ENCODE measurements at places on chromosomes 5 and 9. TPM values are rescaled to one million over a fixed set of nuclear protein-coding genes. Genes with fewer than 3 reads are reported as not detected.

- DNase-seq, result no peak
- H3K27ac ChIP-seq, result no peak overlapping the region
- no peaks in the 10 kb centered on the region for H3K27me3 ChIP-seq
- no peaks in the 10 kb centered on the region for H3K36me3 ChIP-seq
- no peak overlapping the region for H3K4me3 ChIP-seq
- H3K4me1 ChIP-seq, result no peaks in the 10 kb centered on the region
Measured at GRCh38 chr9:29866556-29866955, 2293.3 kb upstream of the C9orf72 start.

DNA sequence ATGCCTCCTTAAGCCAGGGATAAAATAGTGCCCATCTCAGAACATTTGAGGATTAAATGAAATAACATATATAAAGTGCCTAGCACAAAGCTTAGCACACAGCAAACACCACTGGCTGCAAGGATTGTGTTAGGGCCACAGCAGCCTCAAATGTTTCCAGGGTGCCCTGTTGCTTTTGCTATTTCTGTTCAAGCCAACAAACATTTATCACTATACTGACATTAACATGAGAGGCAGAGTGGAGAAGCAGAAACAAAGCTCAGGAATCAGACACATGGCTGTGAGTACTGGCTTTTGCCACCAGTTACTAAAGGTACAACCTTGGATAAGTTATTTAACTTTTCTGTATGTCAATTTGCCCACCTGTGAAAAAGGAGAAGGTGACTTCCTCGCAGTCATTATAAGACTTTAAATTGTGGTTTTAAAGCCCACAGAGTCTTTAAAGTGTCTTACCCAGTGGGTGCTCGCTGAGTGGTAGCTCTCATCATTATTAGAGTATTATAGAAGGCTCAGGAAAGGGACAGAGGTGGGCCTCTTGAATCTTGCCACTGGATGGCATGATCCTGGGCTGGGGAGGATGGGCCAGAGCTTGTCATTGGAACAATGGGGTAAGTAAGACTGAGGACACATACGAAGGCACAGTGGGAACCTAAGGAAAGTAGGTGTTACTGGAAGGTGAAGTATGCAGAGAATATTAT is 98.2 kb downstream of the MARCHF3 start:
- no peaks in the 10 kb centered on the region for H3K4me1 ChIP-seq
- no peak overlapping the region for H3K4me3 ChIP-seq
- no peak overlapping the region for H3K27ac ChIP-seq
- no peaks in the 10 kb centered on the region for H3K36me3 ChIP-seq
- no peaks in the 10 kb centered on the region for H3K27me3 ChIP-seq
- DNase-seq, result no peak

GRCh38 chr9:21835121-21835520 is 32.7 kb downstream of the MTAP start:
- H3K36me3 ChIP-seq, result peaks cover 76% of the 10 kb centered on the region
- H3K27me3 ChIP-seq, result no peaks in the 10 kb centered on the region
- H3K4me3 ChIP-seq, result no peak overlapping the region
- DNase-seq, result no peak
- H3K4me1 ChIP-seq, result no peaks in the 10 kb centered on the region
- no peak overlapping the region for H3K27ac ChIP-seq

DNA sequence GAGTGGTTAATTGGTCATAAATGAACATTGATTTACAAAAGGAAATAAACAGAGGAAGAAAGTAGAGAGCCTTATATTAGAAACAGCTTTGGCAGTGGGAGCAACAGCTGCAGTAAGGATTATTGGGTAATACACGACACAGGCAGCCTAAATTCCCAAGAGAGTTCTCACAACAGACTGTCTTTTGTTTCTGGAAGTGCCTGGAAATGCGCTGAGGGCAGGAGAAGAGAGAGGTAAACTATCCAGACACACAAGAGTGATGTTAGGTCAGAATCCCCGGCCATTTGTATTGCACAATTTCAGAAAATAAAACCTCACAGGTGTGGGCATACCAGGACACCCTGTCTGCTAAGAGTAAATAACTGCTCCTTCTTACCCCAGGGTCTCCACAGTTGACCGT is 450.4 kb upstream of the CTNND2 start:
- H3K27ac ChIP-seq, result no peak overlapping the region
- no peaks in the 10 kb centered on the region for H3K27me3 ChIP-seq
- no peak for DNase-seq

GRCh38 chr5:907366-907910 is 14.8 kb downstream of the TRIP13 start:
- no peaks in the 10 kb centered on the region for H3K36me3 ChIP-seq
- no peak for DNase-seq
- H3K27ac ChIP-seq, result no peak overlapping the region
- no peak overlapping the region for H3K4me3 ChIP-seq

GRCh38 chr9:89260525-89260924 is 50.5 kb upstream of the CKS2 start:
- H3K27ac ChIP-seq, result no peak overlapping the region
- DNase-seq, result no peak
- no peak overlapping the region for H3K4me3 ChIP-seq
- no peaks in the 10 kb centered on the region for H3K36me3 ChIP-seq
- no peaks in the 10 kb centered on the region for H3K27me3 ChIP-seq

GRCh38 chr9:126432659-126433058 is 106.0 kb downstream of the MVB12B start:
- DNase-seq, result no peak
- H3K36me3 ChIP-seq, result no peaks in the 10 kb centered on the region
- no peak overlapping the region for H3K4me3 ChIP-seq
- no peak overlapping the region for H3K27ac ChIP-seq
- H3K27me3 ChIP-seq, result no peaks in the 10 kb centered on the region
- H3K4me1 ChIP-seq, result no peaks in the 10 kb centered on the region

DNA sequence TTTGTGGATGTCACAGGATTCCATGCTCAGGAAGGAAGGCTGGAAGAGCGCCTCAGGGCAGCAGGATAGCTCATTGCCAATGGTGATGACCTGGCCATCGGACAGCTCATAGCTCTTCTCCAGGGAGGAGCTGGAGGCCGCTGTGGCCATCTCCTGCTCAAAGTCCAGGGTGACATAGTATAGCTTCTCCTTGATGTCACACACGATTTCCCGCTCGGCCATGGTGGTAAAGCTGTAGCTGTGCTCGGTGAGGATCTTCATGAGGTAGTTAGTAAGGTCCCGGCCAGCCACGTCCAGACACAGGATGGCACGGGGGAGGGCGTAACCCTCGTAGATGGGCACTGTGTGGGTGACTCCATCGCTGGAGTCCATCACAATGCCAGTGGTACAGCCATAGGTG is 24.3 kb upstream of the RAPGEF6 start:
- H3K4me1 ChIP-seq, result no peaks in the 10 kb centered on the region
- H3K36me3 ChIP-seq, result peaks cover 43% of the 10 kb centered on the region
- H3K4me3 ChIP-seq, result no peak overlapping the region
- no peak overlapping the region for H3K27ac ChIP-seq
- H3K27me3 ChIP-seq, result no peaks in the 10 kb centered on the region

DNA sequence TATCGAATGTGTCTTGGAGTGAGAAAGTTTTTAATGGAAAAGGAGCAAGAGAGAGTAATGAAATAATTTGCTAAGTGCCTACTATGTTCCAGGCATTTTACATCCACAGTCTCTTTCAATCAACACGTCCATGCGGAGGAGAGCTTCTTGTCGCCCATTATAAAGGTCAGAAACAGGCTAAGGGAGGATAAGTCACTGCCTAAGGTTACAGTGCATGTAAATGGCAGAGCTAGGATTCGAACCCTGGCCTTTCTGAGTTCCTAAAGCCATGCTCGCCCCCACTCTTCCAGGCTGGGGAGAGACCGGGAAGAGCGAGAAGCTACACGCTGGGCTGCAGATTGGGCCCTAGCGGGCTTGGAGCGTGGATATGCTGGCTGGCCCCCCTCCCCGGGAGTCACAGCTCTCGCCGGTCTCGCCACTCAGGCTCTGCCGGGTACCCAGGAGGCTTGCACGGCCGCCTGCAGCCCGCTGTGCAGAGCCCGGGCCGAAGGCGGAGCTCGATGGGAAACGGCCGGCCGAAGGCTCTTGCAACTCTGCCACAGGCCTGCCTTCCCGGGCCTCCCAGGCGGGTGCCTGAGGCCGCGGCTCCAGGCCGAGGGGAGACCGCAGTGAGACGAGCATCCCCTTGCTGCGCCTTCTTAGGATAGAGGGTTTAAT is 775 bp upstream of the LHX2 start:
- no peak for DNase-seq
- no peaks in the 10 kb centered on the region for H3K36me3 ChIP-seq
- peaks cover 76% of the 10 kb centered on the region for H3K27me3 ChIP-seq
- H3K4me1 ChIP-seq, result peaks cover 40% of the 10 kb centered on the region

- no peaks in the 10 kb centered on the region for H3K36me3 ChIP-seq
- H3K27ac ChIP-seq, result no peak overlapping the region
- no peaks in the 10 kb centered on the region for H3K4me1 ChIP-seq
- no peaks in the 10 kb centered on the region for H3K27me3 ChIP-seq
Measured at GRCh38 chr5:142726188-142726731, 40.4 kb upstream of the FGF1 start.

DNA sequence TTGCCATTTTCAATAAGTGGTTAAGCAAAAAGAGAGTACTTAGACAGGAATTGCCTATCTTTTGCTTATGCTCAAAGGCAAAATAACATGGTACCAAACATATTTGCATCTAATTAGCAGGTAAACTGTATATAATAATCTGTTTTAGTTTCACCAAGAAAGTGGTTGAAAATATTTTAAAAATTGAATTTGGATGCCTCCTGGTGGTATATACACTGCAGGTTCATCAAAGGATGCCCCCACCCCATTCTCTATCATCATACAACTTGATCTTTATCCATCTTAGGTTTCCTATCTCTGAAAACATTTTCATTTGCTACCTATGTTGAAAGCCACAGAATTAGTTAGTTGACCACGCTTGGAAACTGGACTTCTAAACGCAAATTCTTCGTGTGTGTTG is 47.0 kb upstream of the MROH2B start:
- H3K27ac ChIP-seq, result no peak overlapping the region
- no peaks in the 10 kb centered on the region for H3K27me3 ChIP-seq
- H3K36me3 ChIP-seq, result no peaks in the 10 kb centered on the region
- H3K4me3 ChIP-seq, result no peak overlapping the region
- DNase-seq, result no peak
- H3K4me1 ChIP-seq, result no peaks in the 10 kb centered on the region

The IFNA10 gene
- not detected for total RNA-seq

The STPG3 gene
- not detected for total RNA-seq

DNA sequence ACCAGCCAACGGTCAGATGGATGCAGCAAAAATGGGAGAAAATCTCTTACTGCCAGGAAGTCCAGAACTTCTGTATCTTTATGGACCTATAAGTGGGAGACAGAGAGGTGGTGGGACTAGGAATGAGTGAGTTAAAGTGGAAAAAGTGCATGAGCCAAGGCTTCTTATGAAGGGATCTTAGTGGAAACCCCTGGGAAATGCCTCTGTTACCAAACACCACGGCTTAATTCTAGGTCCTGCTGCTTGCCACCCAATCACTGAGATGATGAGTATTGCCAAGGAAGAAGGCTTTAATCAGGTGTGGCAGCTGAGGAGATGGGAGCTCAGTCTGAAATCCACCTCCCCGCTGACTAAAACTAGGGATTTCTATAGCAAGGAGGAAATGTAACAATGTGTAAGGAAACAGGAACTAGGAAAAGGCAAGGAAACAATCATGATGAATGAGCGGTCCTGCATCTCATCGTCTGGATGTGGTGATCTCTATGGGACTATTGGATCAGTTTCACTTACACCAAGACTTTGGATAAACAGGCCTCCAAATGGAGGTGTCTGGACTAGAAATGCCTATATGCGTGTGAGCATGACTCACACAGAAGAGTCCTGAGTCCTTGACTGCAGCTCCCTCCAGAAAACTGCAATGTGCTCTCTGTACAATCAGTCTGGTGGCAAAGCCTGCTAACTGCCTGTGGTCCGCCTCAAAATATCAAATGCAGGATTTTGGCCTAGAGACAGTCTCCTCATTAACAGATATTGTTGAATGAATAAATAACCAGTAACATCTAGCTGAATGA is 98.2 kb upstream of the PRR16 start:
- H3K36me3 ChIP-seq, result no peaks in the 10 kb centered on the region
- no peaks in the 10 kb centered on the region for H3K27me3 ChIP-seq
- H3K4me3 ChIP-seq, result no peak overlapping the region
- H3K27ac ChIP-seq, result no peak overlapping the region
- H3K4me1 ChIP-seq, result no peaks in the 10 kb centered on the region

The KIAA0825 gene
- total RNA-seq, result 1.5 TPM

GRCh38 chr5:96780626-96781025 is 27.1 kb downstream of the ERAP1 start:
- no peak overlapping the region for H3K27ac ChIP-seq
- H3K4me1 ChIP-seq, result no peaks in the 10 kb centered on the region
- no peak overlapping the region for H3K4me3 ChIP-seq
- H3K27me3 ChIP-seq, result no peaks in the 10 kb centered on the region
- H3K36me3 ChIP-seq, result peaks cover 93% of the 10 kb centered on the region

GRCh38 chr5:177983763-177984583 is 12.1 kb downstream of the PROP1 start:
- no peak overlapping the region for H3K4me3 ChIP-seq
- DNase-seq, result no peak
- no peaks in the 10 kb centered on the region for H3K36me3 ChIP-seq
- H3K27me3 ChIP-seq, result peaks cover 57% of the 10 kb centered on the region
- peaks cover 17% of the 10 kb centered on the region for H3K4me1 ChIP-seq

DNA sequence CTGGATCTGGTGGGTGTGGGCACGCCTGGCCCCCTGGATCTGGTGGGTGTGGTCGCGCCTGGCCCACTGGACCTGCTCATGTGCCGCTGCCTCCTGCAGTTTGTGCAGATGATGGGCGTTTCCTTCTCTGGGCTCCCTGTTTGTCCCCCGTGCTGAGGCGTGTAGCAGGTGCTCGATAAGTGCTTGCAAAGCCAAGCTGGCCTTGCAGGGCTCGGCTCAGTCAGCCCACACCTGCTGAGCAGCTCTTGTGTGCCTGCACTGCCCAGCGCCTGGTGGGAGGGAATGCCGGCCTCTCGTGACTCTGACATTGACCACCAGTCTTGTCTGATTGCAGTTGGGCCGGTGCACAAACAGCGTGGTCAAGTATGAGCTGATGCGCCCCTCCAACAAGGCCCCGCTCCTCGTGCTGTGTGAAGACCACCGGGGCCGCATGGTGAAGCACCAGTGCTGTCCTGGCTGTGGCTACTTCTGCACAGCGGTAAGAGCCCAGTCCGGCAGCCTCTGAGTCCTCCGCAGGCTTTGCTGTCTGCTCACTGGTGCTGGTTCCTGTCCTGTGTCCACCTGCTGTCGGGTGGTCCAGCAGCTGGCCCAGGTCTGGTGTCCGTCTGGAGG is 102.7 kb upstream of the CACNA1B start:
- no peak for DNase-seq
- H3K4me1 ChIP-seq, result peaks cover 4% of the 10 kb centered on the region
- H3K4me3 ChIP-seq, result no peak overlapping the region
- H3K27me3 ChIP-seq, result no peaks in the 10 kb centered on the region
- H3K27ac ChIP-seq, result no peak overlapping the region

GRCh38 chr5:72895758-72896157 is 60.1 kb upstream of the FCHO2 start:
- no peaks in the 10 kb centered on the region for H3K4me1 ChIP-seq
- no peak overlapping the region for H3K4me3 ChIP-seq
- DNase-seq, result no peak
- H3K27ac ChIP-seq, result no peak overlapping the region
- no peaks in the 10 kb centered on the region for H3K27me3 ChIP-seq
- peaks cover 90% of the 10 kb centered on the region for H3K36me3 ChIP-seq

GRCh38 chr9:88816141-88816540 is 175.1 kb upstream of the S1PR3 start:
- peaks cover 11% of the 10 kb centered on the region for H3K27me3 ChIP-seq
- no peak for DNase-seq
- H3K27ac ChIP-seq, result no peak overlapping the region
- H3K4me1 ChIP-seq, result no peaks in the 10 kb centered on the region
- no peaks in the 10 kb centered on the region for H3K36me3 ChIP-seq

GRCh38 chr5:4113426-4113825 is 517.8 kb downstream of the IRX1 start:
- no peaks in the 10 kb centered on the region for H3K36me3 ChIP-seq
- no peaks in the 10 kb centered on the region for H3K27me3 ChIP-seq

The DNAH5 gene
- not detected for total RNA-seq

The ENTREP1 gene
- 0.08 TPM for total RNA-seq

The IL33 gene
- not detected for total RNA-seq
